ENCODE measurements at places on chromosomes 7 and 10. TPM values are rescaled to one million over a fixed set of nuclear protein-coding genes. Genes with fewer than 3 reads are reported as not detected.
A peak's percentile ranks its signal among the peaks of the same experiment; 100 is the strongest.

The MINDY4 gene
- 5.3 TPM for total RNA-seq

The TCF7L2 gene
- total RNA-seq: 3.4 TPM

DNA sequence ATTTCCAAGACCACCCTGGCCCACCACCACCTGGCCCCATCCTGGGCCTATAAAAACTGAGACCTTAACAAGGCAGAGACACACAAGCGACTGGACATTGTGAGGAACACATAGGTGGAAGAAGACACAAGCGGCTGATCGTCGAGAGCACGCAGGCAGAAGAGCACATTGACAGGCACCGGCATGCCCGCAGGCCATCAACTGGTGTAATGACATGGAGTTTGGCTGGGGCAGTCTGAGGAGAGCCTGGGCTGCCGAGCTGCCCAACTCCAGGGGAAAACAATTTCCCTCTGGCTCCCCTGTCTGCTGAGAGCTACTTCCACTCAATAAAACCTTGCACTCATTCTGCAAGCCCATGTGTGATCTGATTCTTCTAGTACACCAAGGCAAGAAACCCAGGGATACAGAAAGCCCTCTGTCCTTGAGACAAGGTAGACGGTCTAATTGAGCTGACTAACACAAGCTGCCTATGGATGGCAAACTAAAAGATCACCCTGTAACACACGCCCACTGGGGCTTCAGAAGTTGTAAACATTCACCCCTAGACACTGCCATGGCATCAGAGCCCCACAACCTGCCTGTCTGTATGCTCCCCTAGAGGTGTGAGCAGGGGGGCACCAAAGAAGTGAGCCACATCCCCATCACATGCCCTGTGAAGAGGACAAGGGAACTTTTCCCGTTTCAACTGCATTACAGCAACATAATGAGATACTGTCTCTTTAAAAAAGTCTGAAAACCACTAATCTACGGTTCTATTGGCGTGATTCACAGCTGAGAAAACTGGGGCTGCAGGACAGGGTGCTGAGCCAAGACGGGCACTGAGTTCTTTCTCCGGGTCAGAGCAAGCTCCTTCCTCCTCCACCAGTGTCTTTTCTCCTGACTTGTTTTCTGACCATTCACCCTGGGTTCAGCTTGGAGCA is 18.5 kb upstream of the TNS3 start:
- DNase-seq: peak; percentile 57

GRCh38 chr7:21383227-21384220 is 44.4 kb upstream of the SP4 start:
- DNase-seq: no peak

- DNase-seq: no peak
Measured at GRCh38 chr7:117809958-117810357, 63.3 kb downstream of the CTTNBP2 start.

DNA sequence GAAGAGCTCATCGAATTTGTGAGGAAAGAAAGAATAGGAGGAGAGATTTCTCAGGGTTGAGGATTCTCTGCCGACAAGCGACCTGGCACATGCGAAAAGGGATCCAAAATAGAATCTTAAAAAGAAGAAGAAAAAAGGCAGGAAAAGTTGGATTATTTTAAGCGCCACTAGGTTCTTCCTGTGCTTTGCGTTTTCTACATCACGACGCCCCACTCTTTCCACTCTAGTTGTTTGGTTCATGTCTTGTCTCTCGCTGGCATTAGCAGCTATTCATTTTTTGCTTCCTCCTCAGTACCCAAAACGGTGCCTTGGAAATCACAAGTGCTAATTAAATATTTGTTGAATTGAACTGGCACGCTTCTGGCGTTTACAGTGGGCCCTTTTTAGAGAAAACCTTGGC is 674 bp upstream of the FRA10AC1 start:
- DNase-seq: no peak
